ENCODE measurements at places on chromosomes 7 and 10. TPM values are rescaled to one million over a fixed set of nuclear protein-coding genes. Genes with fewer than 3 reads are reported as not detected.

DNA sequence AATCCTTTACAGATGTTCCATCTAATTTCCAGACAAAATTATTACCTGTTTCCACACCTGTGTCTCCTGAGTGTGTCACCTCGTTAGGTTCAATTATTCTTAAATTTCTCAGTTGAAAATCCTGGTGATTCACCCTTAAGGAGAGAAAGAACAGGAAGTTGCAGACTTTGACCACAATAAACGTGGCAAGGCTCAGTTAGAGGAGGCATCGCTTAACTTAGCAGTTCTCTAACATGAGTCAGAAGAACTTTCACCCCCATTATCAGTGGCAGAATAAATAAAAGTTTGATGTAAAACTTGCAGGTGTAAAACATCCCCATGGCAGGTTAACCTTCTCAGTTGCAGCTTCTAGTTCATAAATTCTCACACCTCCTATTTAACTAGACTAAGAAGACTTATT is 8.3 kb downstream of the XPNPEP1 start:
- DNase-seq, result peak; percentile 94

Gene GATA3
- 0.46 TPM for total RNA-seq

GRCh38 chr7:47580811-47581331 is 1.0 kb downstream of the TNS3 start:
- DNase-seq, result no peak

GRCh38 chr7:30460246-30460633 is 18.3 kb downstream of the NOD1 start:
- DNase-seq, result no peak

GRCh38 chr7:51543801-51544553 is 227.4 kb upstream of the COBL start:
- DNase-seq, result no peak

Gene CLRN3
- not detected for total RNA-seq

- no peak for DNase-seq
Measured at GRCh38 chr10:14087566-14087965, 243.2 kb downstream of the FRMD4A start.

DNA sequence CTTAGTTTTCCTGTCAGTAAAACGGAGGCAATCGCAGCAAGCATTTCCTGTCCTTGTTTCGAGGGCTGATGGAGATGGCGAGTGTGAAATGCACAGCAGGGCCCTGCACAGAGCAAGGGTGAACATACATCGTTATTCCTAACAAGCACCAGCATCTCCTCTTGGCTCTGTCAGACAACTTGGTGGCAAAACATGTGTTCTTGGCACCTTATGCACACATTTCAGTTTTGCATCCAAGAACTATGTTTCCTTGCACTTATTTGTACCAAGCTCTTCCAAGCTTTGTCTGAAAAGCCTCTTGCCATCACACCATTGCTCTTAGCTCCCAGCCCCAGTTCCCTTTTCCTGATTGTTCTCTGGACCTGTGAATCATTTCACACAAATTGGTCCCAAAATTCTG is 132.9 kb upstream of the GRB10 start:
- no peak for DNase-seq

- peak; percentile 60 for DNase-seq
Measured at GRCh38 chr7:100602889-100603725, 944 bp downstream of the PCOLCE start.

DNA sequence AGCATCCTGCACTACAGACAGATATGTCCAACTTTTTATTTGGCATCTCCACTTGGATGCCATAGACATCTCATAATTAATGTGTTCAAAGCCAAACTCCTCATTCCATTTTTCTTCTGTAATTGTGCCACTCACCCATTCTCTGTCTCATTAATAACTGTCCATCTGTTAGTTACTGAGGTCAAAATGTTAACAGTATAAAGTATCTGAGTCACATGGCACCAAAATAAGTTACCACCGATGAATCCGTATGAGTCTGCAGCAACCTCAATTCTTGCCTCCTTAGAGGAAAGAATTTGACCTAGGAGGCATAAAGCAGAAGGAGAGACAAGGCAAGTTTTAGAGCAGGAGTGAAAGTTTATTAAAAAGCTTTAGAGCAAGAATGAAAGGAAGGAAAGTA is 16.5 kb upstream of the NT5C3A start:
- DNase-seq, result no peak

- no peak for DNase-seq
Measured at GRCh38 chr7:92802406-92802805, 34.0 kb downstream of the CDK6 start.

DNA sequence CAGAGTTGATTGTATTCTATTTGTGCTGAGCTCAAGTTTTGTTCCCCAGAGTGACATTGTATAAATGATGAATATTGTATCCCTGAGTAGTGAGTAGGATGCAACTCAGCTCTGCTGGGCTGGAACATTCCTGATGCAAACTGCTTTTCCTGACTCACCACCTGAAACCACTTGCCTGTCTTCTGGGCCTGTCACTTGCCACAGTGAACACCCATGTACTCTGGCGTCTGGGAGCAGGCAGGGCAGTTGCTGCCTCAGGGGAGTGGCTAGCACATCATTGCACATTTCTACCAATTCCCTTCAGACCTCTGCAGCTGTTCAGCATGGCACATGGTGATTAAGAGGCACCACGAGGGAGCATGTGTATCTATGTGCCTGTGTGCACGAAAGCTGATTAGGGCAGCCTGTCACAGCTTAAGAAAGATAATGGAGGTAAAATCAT is 157.3 kb downstream of the SND1 start:
- DNase-seq, result peak; percentile 38

DNA sequence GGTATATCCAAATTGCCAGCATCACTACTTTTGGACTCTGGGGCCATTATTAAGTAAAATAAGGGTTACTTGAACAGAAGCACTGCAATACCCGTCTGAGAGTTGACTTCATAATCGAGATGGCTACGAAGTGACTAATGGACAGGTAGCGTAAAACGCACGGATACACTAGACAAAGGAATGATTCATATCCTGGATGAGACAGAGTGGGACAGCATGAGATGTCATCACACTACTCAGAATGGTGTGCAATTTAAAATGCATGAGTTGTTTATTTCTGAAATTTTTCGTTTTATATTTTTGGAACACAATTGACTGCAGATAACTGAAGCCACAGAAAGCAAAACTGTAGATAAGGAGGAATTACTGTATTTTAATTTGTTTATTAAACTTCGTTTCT is 421.5 kb upstream of the LRGUK start:
- DNase-seq, result peak; percentile 84

Gene OPN4
- total RNA-seq, result not detected

DNA sequence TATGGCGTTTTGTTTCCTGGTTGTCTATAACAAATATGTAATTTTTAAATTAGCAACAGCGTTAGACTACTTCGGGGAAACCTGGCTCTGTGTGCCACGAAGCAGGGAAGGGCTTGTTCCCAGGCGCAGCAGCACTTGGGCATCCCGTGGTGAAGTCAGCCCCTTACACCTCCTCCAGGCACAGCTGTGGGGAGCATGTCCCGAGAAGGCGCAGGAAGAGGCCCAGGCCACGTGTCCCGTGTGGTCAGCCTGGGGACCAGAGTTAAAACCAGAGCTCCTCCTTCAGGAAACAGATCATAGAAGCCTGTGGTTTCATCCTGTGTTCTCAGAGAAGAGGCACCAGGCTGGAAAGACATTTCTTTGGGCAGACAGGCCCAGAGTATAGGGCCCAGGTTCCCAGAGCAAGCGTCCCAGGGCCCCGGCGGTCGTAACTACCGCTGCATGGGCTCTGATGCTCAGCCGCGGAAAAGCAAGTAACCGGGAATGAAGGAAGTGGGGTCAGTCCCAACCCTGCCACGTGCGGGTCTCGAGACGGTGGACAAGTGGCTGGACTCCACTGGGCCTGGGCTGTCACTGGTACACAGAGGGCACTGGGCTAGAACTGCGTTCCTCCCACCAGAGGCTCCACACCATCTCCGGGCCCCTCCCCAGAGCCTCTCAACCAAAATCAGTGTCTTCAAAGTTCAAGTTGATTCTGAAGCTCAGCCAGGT is 7.1 kb downstream of the NUDT1 start:
- DNase-seq, result peak; percentile 93

DNA sequence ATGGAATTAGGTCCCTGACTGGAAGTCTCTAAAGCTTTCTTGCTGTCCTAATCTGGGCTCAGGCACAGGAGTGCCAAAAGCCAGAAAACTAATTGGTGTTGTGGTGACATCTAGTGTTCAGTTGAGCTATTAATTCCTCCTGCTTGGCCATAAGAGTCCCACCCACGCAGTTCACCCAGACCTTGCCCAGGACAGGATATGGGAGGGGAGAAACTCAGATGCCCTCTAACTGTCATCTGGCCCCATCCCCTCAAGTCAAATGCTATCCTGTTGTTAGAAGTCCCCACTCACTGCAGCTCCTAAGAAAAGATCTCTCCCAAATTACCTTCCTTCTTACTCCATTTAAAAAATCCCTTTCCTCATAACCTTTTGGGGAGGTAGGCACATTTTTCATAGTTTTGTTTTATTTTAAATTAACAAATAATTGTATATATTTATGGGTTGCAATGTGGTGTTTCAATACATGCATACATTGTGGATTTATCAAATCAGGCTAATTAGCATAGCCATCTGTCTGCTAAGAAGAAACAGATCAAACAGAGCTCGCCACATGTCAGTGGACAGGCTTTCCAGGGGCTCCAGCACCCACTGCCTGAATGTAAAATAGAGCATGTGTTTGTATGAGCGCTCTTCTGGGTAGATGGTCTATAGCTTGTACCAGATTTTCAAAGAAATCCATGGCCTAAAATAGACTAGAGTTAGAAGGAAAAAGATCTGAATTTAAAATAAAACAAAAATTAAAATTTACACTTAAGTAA is 84.0 kb downstream of the GSAP start:
- peak; percentile 95 for DNase-seq

Gene SEMA3D
- total RNA-seq, result 3.4 TPM

GRCh38 chr10:52287866-52288265 is 26.2 kb upstream of the DKK1 start:
- DNase-seq, result no peak

Gene EVX1
- total RNA-seq, result not detected

Gene OR2A12
- not detected for total RNA-seq

GRCh38 chr7:46713868-46714596 is 793.0 kb upstream of the IGFBP3 start:
- DNase-seq, result peak; percentile 23

DNA sequence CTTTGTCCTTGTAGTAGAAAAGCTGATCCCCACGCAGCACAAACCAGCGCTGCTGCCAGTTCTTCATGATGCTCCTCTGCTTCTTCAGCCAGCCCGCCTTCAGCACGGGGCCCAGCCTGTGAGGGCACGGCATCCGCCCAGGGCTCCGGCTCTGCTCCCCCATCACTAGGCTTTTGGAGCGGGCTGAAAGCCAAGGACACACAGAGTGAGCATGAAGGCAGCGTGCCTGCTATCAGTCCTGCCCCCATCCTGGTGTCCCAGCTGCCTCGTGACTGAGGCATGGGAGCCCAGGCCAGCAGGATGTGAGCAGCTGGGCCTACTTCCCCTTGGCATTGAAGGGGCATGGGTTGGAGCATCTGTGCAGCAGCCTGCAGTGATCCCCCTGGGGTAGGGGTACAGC is 21.9 kb downstream of the ARHGAP22 start:
- no peak for DNase-seq

DNA sequence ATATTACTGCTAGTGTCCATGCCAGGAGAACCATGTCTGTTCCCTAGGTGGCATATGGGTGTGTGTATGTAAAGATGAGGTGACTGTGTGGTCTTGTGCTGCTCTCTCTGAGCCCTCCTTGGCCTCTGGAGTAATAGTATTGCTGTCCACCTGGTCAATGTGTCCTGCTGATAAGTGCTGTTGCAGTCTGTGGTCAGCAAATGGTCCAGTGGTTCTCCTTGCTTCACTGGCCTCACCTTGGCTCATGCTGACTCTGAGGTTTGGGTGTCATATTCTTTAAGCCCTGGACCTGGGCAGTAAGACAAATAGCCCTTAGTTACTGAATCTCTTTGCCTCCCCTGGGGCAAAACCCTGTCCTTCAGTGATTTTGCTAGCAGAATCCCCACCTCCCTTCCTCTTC is 56.8 kb downstream of the TPST1 start:
- DNase-seq, result no peak

Gene CCM2
- total RNA-seq, result 67.4 TPM

DNA sequence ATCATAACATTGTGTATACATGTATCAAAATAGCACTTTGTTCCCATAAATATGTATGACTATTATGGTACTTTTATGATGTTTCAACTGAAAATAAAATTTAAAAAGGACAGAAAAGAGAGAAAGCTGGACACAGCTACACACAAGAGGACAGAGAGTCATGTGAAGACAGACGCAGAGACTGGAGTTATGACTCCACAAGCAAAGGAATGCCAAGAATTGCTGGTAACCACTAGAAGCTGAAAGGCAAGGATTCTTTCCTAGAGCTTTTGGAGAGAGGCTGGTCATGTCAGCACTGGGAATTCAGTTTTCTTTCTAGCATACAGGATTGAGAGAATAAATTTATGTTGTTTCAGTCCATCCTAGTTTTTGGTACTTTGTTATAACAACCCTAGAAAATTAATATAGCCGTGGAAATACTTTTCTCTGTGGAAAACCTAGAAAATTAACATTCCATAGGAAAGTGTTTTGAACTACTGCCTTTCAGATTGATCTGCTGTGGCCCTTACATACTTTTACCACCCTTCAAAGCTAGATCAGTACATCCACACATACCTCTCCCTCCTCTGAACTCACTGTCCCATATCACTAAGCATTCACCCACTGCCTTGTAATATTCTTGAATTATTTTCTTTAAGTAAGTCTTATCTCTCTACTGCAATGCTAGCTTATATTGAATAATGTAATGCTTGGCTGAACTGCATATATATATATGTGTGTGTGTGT is 575.3 kb downstream of the IPMK start:
- DNase-seq, result peak; percentile 84

Gene BCAP29
- 151 TPM for total RNA-seq

GRCh38 chr7:122219253-122219865 is 75.3 kb upstream of the AASS start:
- DNase-seq, result no peak

GRCh38 chr10:113959383-113959760 is 84.3 kb upstream of the ADRB1 start:
- no peak for DNase-seq

GRCh38 chr7:21293771-21294170 is 134.1 kb upstream of the SP4 start:
- DNase-seq, result no peak

Gene FAM53B
- 8.7 TPM for total RNA-seq

Gene MOGAT3
- not detected for total RNA-seq

GRCh38 chr10:121405549-121405948 is 192.7 kb downstream of the FGFR2 start:
- no peak for DNase-seq
